ENCODE measurements at places on chromosomes 16 and 17.

GRCh38 chr17:72477491-72477890, 356.7 kb downstream of the SOX9 start:
- DNase-seq, result no peak

DNA sequence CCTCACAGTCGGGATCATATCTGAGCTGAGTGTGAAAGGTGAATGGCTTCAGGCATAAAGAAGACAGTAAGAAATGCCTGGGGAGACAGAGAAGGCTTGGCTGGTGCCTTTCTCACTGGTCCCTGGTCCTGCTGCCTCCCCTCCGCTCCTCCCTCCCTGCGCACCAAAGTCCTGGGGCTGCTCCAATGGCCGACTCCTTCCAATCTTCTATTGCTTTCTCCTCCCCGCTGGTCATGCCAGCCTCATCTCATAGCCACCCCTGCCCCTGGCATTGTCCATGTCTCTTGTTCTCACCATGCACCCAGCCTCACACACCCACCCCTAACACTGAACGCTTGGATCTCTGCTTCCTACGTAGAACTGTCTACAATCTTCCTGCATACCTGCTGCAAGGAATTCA, 18.0 kb downstream of the TLE7 start:
- no peak for DNase-seq

- no peak for DNase-seq
Observed at GRCh38 chr17:42797067-42798007, 1.2 kb downstream of the COA3 start.

GRCh38 chr17:8729421-8729820, 15.2 kb downstream of the CCDC42 start:
- DNase-seq, result no peak

GRCh38 chr17:50798424-50799288, 31.3 kb upstream of the ANKRD40CL start:
- no peak for DNase-seq

DNA sequence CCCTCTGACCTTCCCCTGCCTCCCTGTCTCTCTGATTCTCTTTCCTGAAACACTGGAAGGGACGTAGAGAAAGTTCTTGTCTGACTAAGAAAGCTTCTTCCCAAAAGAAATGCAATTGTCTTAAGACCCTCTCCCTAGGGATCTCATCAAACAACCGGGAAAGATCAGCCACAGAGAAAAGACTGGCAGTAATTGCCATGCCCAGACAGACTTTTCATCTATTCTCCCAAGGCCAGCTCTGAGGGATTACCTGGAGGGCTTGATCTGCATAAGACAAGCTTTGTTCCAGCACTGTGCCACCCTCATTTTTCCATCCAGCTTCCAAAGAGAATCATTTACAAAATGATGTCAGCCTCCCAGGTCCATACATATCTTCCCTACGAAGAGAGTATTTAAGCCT, 38.8 kb upstream of the HS3ST3A1 start:
- no peak for DNase-seq

GRCh38 chr17:7883781-7884386, 4.7 kb upstream of the CHD3 start:
- DNase-seq, result no peak

Measured in amniotic stem cell (primary cell).